ENCODE measurements at places on chromosomes 4 and X.
A peak's percentile ranks its signal among the peaks of the same experiment; 100 is the strongest.

DNA sequence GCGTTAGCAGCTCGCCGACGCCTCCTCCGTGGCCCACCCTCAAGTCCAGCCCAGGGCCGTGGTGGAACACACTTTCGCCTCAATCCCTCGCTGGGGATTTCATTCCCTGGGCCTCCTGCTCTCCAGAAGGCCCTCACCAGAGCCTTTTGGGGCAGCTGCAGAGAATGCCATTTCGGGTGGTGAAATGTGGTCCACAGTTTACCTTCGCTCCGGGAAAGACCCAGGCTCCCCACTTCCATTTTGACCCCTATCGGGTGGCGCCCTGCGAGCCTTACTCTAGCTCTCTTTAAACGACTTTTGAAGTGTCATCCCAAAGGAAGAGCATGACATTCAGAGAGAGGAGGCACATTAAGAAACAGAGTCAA is 496 bp downstream of the SH2D1A start:
- DNase-seq = no peak

GRCh38 chr4:142356118-142356759 is 489.9 kb downstream of the INPP4B start:
- DNase-seq = no peak

DNA sequence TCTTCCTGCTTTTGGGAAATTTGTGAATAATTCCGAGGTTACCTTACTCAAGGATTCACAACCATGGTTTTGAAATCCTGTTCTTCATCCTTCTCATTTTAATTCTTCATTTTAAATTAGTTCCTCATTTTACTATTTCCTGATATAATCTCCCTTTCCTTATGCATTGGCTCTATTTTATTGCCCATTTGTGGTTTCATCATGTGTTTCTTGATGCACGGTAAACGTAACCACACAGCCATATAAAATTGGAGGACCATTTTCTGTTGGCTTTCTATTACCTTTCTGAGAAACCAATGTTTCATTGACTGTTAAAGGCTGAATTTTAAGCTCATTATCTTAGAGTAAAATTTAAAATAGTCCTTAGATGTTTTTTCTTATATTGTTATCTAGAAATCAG is 100.3 kb upstream of the NDST4 start:
- no peak for DNase-seq

DNA sequence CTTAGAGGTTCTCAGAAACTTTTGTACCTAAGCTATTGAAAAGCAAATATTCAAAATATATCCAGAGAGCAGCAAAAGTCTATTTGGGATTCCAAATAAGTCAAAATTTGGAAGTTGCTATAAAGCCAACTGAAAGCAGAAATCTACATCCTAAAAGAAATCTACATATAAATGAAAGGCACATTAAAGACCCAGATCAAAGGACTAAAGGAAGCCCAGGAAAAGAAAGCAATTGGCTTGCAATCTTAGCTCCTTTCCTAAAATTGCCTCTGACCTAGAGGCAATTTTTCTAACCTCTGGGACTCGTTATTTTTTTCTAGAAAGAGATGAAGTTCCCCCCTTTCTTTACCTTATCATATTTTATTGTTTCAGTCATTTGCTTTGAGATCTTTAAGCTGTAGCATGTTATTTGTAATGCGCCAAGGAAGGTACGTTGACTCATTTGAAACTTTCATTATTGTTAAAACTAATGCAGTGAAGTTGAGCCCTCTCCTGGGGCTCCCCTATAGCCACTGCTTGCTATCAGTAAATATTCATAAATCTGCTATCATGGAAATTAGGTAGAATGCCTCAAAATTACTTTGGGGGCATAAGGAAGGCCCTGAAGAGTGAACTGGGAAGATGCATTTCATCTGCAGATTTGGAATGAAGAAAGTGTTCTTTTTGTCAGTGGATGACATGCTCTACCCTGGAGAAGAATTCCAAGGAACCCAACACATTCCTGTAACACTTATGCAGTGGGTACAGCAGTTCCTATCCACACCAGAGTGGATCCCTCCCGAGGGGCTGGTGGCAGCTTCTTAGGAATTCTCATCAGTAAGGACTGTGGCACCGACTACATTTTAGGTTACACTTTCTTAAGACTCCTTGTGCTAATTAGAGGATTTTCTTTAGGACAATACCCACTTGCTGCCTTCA is 177.8 kb upstream of the IGFBP7 start:
- DNase-seq = no peak

- peak; percentile 59 for DNase-seq
These were observed 126.5 kb downstream of the ADGRA3 start for GRCh38 chr4:22389240-22389870.

- no peak for DNase-seq
These were observed 25.8 kb downstream of the IGFBP7 start for GRCh38 chr4:57084360-57084759.

DNA sequence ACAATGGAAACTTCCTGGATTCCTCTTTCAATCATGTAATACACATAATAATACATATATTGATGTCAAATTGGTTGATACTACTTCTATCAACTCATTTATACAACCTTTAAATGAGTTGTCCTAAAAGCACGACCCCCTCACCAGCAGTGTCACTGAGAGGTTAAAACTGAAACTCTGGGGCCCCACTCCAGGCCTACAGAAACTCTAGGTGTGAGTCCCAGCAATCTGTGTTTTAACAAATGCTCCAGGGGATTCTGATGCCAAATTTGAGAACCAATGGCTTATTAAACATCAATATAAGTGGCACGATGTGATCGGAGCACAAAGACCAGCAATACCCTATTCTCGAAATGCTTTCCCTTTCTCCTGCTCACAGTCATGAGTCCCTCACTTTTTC is 47.9 kb downstream of the ATP8A1 start:
- no peak for DNase-seq

DNA sequence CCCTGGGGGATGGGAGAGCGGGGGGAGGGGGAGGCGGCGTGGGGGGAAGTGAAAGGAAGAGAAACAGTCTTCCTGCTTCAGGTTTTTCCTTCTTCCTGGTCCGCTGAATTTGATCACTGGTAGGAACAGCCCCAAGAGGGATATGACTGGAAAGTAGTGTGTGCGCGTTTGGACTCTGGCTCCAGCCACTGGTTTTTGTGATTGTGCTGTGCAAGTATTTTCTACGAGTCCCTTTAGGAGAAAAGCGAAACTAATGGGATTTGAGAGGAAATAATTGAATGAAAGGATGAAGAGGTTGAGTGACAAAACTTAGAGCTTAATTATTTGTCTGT is 836 bp downstream of the PRRG1 start:
- DNase-seq = no peak

DNA sequence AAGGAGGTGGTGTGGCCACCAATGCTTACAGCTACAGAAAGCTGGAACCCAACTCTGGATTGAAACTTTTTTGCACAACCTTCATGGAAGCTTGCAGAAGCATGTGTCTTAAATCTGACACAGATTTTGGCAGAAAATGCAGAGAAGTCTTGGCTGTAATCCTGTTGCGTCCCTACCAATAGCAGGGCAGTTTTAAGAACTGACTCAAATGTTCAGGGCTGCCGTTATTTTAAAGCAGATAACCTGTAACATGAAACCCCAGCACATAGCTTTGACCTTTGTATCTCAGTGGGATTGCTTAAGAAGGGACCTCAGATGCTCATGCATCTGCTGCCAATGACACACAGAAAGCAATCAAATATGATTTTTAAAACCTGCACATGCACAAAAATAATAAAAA is at the start of gene VEGFD:
VEGFD (minus strand) TSS at position 110 of the 400 bp plus-strand sequence. CDS start 467 bp downstream, outside the sequence.
- DNase-seq = no peak

- no peak for DNase-seq
These were observed 12.3 kb downstream of the PPP3CA start for GRCh38 chr4:101334963-101335572.

DNA sequence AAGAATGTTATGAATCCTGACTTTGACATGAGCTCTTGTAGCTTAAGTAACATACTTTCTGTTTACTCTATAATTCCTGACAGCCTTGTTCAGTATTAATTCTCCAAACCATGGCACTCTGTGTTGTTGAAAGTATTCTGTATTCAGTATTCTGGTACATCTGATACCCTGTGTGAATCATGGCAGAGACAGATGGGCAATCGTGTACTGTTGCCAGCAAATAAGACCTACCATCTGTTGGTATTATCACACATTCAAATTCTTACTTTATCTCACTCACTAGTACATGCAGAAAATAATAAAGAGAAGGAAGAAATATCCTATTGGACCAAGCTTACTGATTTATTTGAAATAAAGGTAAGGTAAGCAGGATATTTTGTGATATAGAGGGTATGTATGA is 7.9 kb downstream of the MBTPS2 start:
- DNase-seq = no peak

DNA sequence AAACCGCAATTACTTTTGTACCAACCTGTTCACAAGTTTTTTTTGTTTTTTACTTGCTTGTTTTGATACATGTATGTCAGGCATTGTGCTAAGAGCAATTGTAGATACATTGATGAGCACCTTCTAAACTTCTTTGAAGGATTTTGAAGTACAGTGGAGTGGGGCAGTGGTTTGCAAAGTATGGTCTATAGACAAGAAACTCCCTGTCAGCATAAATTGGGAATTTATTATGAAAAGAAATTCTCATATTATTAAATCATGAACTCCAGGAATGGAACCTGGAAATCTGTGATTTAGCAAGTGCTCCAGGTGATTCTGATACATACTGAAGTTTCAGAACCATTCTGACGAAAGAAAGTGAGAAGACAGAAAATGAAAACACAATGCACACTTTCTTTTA is 733.4 kb downstream of the C4orf33 start:
- no peak for DNase-seq

- DNase-seq = no peak
These were observed 3.4 kb downstream of the UGT2A3 start for GRCh38 chr4:68948044-68948743.

GRCh38 chr4:38314663-38315062 is 349.3 kb upstream of the KLF3 start:
- no peak for DNase-seq

GRCh38 chrX:139121616-139122286 is 408.8 kb upstream of the F9 start:
- no peak for DNase-seq

GRCh38 chrX:20350596-20350995 is 83.9 kb upstream of the RPS6KA3 start:
- DNase-seq = no peak

GRCh38 chrX:47129157-47129898 is 15.2 kb downstream of the NDUFB11 start:
- peak; percentile 88 for DNase-seq

DNA sequence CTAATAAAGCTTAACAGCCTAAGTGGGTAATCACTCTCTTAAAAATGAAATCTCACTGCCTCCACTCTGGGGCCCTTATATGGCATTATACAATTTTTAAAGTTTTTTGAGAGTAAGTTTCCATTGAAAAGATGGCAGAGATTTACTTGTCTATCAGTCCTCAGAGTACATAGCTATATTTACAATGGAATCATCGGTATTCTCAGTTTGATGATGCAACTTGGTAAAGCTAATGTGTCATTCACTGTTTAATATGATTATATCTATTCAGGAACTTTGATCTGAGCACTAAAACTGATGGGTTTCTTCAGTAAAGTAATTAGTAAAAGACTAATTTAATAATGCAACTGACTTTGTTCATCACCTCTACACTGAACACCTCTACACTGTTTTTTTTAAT is 51.6 kb downstream of the CT47B1 start:
- DNase-seq = no peak

- DNase-seq = no peak
These were observed 58.6 kb upstream of the MCF2 start for GRCh38 chrX:139766545-139766983.

- no peak for DNase-seq
These were observed 17.0 kb upstream of the MTMR1 start for GRCh38 chrX:150676221-150676620.

DNA sequence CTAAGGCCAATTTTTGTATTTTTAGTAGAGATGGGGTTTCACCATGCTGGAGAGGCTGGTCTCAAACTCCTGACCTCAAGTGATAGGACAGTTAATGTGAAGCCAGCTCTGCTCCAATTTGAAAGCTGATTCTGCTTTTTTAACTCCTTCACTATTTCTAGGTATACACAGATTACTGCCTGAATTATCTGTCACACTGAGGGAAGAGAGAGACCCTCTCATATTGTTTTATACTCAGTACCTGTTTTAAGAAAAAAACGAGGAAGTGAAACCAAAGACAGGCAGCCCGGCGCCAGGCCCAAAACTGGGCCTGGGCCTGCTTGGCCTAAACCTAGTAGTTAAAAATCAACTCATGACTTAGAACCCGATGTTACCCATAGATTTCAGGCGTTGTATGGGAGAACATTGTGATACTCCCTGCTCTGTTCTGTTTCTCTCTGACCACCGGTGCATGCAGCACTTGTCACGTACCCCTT is 1601.5 kb upstream of the PCDH10 start:
- DNase-seq = no peak

GRCh38 chrX:80512924-80513323 is 92.7 kb downstream of the TENT5D start:
- no peak for DNase-seq

GRCh38 chr4:145670422-145670821 is 9.5 kb upstream of the C4orf51 start:
- no peak for DNase-seq

- peak; percentile 10 for DNase-seq
These were observed 228.4 kb downstream of the DHRSX start for GRCh38 chrX:2272337-2272736.

GRCh38 chr4:176303938-176304337 is 15.8 kb upstream of the SPCS3 start:
- no peak for DNase-seq

DNA sequence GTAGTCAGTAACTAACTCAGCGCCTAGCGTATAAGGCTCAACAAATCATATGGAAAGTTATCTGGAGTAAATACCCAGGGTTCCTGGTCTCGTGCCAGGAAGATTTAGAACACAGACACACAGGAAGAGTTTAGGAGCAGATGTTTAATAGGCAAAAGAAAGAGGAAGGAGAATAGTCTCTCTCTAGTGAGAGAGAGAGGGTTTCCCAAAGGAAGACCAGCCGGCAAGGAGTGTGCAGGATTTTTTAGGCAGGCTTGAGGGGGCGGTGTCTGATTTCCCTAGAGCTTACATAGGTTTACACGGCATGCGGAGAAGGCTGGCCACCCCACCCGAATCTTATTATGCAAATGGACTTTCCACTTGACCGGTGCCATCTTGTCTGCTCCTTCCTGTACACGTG is 284.0 kb upstream of the FRG1 start:
- no peak for DNase-seq

GRCh38 chr4:53137468-53137867 is 228.4 kb downstream of the SCFD2 start:
- DNase-seq = no peak

Measured in WERI-Rb-1 (cell line).